Activated CD8-positive, alpha-beta T cell treated with anti-CD3 and anti-CD28 coated beads for 36 hours (primary cell): ENCODE measurements at places on chromosomes 6 and 20. TPM values are rescaled to one million over a fixed set of nuclear protein-coding genes. Genes with fewer than 3 reads are reported as not detected.

DNA sequence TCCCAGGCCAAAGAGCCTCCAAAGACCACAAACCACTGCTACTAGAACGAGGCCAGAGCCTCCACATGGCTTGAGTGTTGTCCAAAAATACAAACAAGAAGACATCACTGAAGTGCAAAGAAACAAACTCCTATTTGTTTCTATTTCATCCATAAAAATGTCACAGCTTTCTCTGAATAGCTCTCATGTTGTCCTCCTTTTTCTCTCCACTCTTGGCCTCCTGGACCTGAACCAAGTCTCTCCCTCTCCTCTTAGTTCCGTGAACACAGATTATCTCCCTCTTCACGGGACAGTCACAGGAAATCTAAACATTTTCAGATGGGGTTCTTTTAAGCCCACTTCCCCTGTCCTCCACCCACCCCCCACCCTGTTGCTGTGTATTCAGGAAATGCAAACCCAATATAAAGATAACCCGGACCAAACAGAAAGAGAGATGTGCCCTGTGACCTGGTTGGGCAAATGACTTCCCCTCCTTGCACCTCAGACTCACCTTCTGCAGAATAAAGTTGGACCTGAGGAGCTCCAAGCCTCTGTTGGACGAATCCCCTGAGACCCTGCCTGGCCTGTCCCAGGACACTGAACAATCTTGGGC is 75.8 kb upstream of the MRPS10 start:
- no peak overlapping the region for H3K4me3 ChIP-seq
- peaks cover 52% of the 10 kb centered on the region for H3K4me1 ChIP-seq
- H3K36me3 ChIP-seq: peaks cover 8% of the 10 kb centered on the region
- no peaks in the 10 kb centered on the region for H3K27me3 ChIP-seq
- H3K27ac ChIP-seq: peak overlapping the region; percentile 63

- no peak overlapping the region for H3K27ac ChIP-seq
- peaks cover 9% of the 10 kb centered on the region for H3K27me3 ChIP-seq
- DNase-seq: no peak
- no peaks in the 10 kb centered on the region for H3K36me3 ChIP-seq
- H3K4me3 ChIP-seq: no peak overlapping the region
Measured at GRCh38 chr6:43715056-43715788, 27.6 kb upstream of the MRPS18A start.

DNA sequence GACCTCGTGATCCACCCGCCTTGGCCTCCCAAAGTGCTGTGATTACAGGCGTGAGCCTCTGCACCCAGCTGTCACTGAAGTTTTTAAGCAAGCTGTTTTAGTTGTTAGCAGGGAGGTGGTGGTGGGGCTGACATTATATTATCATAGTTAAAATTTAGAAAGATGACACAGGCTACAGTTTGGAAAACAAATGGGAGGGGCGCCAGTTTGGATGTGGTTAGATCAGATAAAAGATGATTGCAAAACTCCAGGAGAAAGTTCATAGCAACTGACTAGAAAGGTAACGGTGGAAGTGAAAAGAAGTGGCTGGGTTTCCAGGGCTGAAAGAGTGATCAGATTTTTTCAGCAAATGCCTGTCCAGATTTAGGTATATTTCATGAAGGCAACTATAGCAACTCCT is 311.9 kb upstream of the CITED2 start:
- H3K4me3 ChIP-seq: no peak overlapping the region
- H3K36me3 ChIP-seq: no peaks in the 10 kb centered on the region
- no peak overlapping the region for H3K27ac ChIP-seq
- H3K27me3 ChIP-seq: no peaks in the 10 kb centered on the region

DNA sequence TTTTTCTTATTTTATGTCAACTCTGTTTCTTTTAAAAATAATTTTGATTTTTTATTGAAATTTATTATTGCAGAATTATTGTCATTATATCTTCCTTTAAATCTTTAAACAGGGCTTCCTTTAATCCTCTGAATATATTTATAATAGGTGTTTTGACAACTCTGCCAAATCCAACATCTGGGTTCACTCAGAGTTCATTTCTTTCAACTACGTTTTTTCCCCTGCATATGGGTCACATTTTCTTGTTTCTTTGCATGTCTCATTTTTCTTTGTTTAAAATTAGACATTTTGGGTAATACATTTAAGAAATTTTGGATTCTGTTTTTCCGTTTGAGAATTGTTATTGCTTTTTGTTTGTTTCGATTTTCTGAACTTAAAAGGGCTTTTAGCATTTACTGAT is 655.1 kb upstream of the CITED2 start:
- DNase-seq: no peak
- H3K4me3 ChIP-seq: no peak overlapping the region
- no peak overlapping the region for H3K27ac ChIP-seq
- H3K27me3 ChIP-seq: peaks cover 9% of the 10 kb centered on the region
- no peaks in the 10 kb centered on the region for H3K36me3 ChIP-seq
- no peaks in the 10 kb centered on the region for H3K4me1 ChIP-seq

- H3K4me3 ChIP-seq: no peak overlapping the region
- H3K4me1 ChIP-seq: no peaks in the 10 kb centered on the region
- no peak overlapping the region for H3K27ac ChIP-seq
- DNase-seq: no peak
Measured at GRCh38 chr6:53691667-53692133, 26.1 kb upstream of the KLHL31 start.

DNA sequence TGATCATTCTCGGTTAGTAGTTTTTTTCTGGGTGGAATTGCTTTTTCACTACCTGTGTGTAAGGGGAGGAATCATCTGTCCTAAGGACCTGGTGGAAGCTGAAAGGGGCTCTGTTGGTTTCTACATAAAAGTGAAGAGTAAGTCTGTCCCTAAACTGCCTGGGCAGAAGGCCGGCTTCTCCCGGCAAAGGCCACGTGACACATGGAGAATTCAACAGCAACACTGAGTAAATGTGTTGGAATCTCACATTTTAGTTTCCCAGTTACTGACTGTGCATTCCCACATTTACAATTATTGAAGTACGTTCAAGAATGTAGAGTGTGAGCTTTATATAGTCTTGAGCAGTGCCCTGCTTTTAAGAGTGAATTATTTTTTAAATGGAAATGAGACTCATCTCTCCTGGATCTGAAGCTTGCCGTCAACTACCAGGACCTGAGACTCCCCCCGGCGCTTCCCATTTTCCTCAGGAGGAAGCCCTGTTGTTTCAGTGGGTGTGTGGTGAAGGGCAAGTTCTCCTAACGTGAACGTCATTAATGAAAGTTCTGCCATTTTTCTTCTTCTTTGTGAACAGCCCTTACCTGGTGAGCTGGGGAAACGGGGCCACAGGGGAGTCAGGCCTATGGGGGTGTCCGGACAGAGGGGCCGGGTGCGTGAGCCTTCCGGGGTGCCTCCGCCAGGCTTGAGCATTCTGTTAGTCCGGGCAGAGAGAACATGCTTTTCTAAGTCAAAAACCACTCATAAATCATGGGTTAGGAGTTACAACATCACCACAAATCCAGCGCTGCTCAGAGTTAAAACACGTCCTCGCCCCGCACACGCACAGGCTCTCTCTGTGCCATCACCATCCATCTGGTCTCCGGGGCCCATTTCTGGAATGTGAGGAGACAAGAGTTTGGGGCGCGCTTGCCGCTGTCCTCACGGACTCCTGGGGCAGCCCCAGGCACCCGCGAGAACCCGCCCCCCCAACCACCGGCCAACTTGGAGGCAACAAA is 56.6 kb upstream of the SMOC2 start:
- H3K4me1 ChIP-seq: no peaks in the 10 kb centered on the region
- H3K36me3 ChIP-seq: no peaks in the 10 kb centered on the region
- H3K27me3 ChIP-seq: no peaks in the 10 kb centered on the region
- no peak for DNase-seq
- H3K4me3 ChIP-seq: no peak overlapping the region

GRCh38 chr6:26056583-26057350 is 30.5 kb upstream of the HFE start:
- peak overlapping the region; percentile 99 for H3K27ac ChIP-seq
- DNase-seq: peak; percentile 15
- peaks cover 3% of the 10 kb centered on the region for H3K27me3 ChIP-seq
- peak overlapping the region; percentile 92 for H3K4me3 ChIP-seq

DNA sequence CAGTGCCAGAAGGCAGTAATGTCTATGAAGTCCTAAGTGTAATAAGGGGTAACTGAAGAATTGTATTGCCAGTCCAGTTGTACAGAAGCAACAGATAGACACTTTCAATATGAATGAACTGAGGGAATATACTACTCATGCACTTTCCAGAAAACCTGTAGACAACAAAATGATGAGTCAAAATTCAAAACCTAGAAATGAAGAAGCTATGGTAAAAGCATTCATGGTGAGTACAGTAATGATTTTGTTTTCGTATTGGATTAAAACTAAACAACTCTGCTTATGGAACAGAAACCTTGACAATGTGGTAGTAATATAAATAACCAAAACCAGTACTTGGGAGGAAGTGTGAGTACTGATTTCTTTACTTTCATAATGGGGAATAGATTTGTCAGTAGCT is 35.0 kb downstream of the ARMC2 start:
- peaks cover 32% of the 10 kb centered on the region for H3K36me3 ChIP-seq
- H3K4me3 ChIP-seq: no peak overlapping the region
- H3K27ac ChIP-seq: peak overlapping the region; percentile 72
- no peak for DNase-seq

DNA sequence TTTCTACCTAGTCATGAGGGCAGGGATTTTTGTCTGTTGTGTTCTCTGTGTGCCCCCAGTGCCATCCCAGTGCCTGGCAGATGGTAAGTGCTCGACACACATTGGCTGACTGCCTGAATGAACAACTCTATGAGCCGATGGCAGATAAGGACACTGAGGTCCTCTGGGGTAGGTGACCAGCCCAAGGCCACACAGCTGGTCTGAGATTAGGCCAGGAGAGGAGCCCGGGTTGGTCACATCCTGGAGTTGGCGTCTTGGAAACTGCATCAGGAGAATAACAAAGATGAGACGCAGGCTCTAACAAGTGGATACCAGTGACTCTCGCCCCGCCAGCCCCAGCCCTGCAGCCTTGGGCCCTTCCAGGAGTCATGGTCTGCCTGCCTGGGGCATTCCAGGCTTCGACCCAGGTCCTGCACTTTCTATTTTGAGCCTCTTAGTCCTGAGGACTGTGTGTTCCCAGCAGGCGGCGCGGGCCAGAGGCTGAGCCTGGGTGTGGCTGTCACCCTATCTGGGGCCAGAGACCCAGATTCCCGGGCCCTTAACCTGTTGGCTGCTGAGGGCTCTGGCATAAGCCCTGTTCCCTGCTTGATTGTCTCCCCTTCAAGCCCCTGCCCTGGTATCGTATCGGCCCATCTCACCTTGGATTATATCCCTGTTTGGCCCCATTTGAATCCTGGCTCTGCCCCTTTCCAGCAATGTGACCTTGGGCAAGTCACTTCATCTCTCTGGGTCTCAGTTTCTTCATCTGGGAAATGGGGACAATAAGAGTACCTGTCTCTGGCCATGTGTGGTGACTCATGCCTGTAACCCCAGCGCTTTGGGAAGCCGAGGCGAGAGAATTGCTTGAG is 88.3 kb downstream of the CEBPB start:
- no peak overlapping the region for H3K4me3 ChIP-seq
- H3K4me1 ChIP-seq: peaks cover 3% of the 10 kb centered on the region
- no peak for DNase-seq
- peaks cover 1% of the 10 kb centered on the region for H3K27me3 ChIP-seq

DNA sequence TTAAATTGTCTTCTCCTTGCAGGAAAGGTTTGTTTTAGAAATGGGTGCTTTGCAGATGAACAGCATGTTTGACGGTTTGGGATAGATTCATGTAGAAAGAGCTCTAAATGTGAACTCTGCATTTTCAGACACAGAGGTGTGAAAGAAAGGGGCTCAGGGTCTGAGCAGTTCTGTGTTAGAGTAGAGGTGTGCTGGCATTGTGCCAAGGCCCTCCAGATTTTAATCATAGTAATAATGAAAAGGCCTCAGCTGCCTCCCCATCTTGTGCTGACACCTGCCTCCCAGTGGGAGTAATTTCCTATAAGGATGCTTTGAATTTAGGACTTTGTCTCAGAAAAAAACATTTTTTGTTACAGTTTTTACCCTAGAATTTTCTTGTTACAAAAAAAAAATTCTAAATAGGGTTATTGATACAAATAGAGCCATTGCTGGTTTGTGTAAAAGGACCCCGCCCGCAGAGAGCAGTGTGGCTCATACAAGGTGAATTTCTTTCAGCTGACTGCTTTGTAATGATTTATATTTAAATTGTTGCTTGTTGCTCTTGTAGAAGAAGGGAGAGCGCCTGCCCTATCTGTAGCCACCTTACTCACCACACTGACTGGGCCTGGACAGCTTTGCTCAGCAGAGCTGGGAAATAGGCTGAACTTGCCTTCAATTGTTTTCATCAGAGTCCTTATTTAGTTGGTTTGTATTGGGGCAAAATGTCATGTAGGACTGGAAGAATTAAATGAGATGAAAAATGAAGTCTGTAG is 294.5 kb downstream of the ZFAND3 start:
- peaks cover 8% of the 10 kb centered on the region for H3K36me3 ChIP-seq
- no peaks in the 10 kb centered on the region for H3K27me3 ChIP-seq
- H3K27ac ChIP-seq: no peak overlapping the region
- DNase-seq: no peak
- peaks cover 27% of the 10 kb centered on the region for H3K4me1 ChIP-seq

GRCh38 chr20:25242231-25242630 is 5.7 kb upstream of the PYGB start:
- H3K4me1 ChIP-seq: peaks cover 38% of the 10 kb centered on the region
- peaks cover 7% of the 10 kb centered on the region for H3K27me3 ChIP-seq
- no peak overlapping the region for H3K27ac ChIP-seq
- H3K4me3 ChIP-seq: no peak overlapping the region

GRCh38 chr6:125968493-125968892 is 11.9 kb downstream of the HINT3 start:
- H3K27ac ChIP-seq: no peak overlapping the region
- peaks cover 18% of the 10 kb centered on the region for H3K36me3 ChIP-seq
- peaks cover 26% of the 10 kb centered on the region for H3K4me1 ChIP-seq

GRCh38 chr6:146650799-146651481 is 52.2 kb downstream of the ADGB start:
- no peaks in the 10 kb centered on the region for H3K27me3 ChIP-seq
- H3K36me3 ChIP-seq: no peaks in the 10 kb centered on the region
- H3K4me1 ChIP-seq: no peaks in the 10 kb centered on the region
- no peak for DNase-seq

DNA sequence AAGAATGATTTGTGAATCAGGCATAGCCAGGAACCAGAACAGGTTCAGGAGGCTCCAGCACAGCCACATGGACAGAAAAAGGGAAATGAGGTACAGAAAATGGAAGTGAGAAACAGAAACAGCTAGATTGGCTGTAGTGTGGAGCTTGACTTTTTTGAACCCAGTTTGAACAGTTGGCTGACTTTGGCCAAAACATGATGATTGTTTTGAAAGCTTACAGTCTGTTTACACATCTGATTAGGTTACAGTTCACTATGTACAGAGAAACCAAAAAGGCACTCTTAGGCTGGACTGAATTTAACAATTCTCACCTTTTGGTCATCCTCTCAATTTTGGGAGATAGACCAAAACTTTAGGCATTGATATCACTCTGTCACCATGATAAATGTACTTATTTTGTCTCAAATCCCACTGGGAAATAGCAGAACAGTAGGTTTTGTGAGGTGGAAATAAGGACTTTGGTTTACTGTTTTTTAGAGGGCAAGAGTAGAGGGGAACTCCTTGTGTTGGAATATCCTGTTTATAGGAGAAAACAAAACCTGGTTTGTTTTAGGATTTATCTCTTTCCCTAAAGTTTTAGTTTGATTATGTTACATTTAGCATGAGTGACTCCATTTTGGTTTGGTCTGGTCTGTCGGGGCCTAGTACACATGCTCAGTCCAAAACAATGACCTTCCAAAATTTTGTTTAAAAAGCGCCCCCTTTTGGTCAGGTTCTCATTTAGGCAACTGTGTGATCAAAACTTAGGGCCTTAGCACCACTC is 123.1 kb downstream of the OLIG3 start:
- H3K4me1 ChIP-seq: peaks cover 2% of the 10 kb centered on the region
- no peak overlapping the region for H3K4me3 ChIP-seq
- no peaks in the 10 kb centered on the region for H3K36me3 ChIP-seq
- no peak for DNase-seq
- no peaks in the 10 kb centered on the region for H3K27me3 ChIP-seq

Gene PKHD1
- total RNA-seq: not detected

Gene GSTA2
- total RNA-seq: not detected

Gene GLP1R
- total RNA-seq: 0.81 TPM

Gene CENPW
- total RNA-seq: 66.5 TPM

Gene LY6G6F
- total RNA-seq: not detected

Gene AIF1
- total RNA-seq: 240 TPM
